Effector memory CD4-positive, alpha-beta T cell (primary cell): ENCODE measurements at places on chromosomes 12 and 14.

GRCh38 chr12:94272280-94272679, 123.9 kb downstream of the PLXNC1 start:
- no peak overlapping the region for H3K4me3 ChIP-seq
- no peak overlapping the region for H3K27ac ChIP-seq
- no peaks in the 10 kb centered on the region for H3K4me1 ChIP-seq
- DNase-seq, result no peak
- no peaks in the 10 kb centered on the region for H3K27me3 ChIP-seq

- no peaks in the 10 kb centered on the region for H3K4me1 ChIP-seq
- no peak overlapping the region for H3K4me3 ChIP-seq
- H3K36me3 ChIP-seq, result no peaks in the 10 kb centered on the region
Measured at GRCh38 chr14:72830786-72831594, 62.9 kb downstream of the DPF3 start.

GRCh38 chr12:89353823-89354611, 1.7 kb upstream of the DUSP6 start:
- H3K27ac ChIP-seq, result peak overlapping the region; percentile 56
- peak; percentile 62 for DNase-seq
- H3K4me3 ChIP-seq, result peak overlapping the region; percentile 75
- no peaks in the 10 kb centered on the region for H3K36me3 ChIP-seq

DNA sequence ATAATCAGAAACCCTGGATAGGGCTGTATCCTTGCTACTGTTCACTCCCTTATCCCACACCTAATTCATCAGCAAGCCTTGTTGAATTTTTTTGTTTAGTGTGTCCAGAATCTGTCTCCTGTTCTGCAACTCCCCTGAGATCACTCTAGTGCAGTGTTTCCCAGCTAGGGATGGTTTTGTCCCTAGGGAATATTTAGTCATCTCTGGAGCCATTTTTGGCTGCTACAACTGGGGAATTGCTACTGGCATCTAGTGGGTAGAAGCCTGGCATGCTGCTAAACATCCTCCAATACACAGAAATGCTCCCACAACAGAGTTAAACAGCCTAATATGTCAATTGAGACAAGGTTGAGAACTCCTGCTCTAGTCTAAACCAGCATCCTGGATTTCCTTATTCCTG, 248.0 kb downstream of the NPAS3 start:
- H3K36me3 ChIP-seq, result no peaks in the 10 kb centered on the region
- no peaks in the 10 kb centered on the region for H3K27me3 ChIP-seq
- DNase-seq, result no peak
- no peak overlapping the region for H3K27ac ChIP-seq
- no peaks in the 10 kb centered on the region for H3K4me1 ChIP-seq

DNA sequence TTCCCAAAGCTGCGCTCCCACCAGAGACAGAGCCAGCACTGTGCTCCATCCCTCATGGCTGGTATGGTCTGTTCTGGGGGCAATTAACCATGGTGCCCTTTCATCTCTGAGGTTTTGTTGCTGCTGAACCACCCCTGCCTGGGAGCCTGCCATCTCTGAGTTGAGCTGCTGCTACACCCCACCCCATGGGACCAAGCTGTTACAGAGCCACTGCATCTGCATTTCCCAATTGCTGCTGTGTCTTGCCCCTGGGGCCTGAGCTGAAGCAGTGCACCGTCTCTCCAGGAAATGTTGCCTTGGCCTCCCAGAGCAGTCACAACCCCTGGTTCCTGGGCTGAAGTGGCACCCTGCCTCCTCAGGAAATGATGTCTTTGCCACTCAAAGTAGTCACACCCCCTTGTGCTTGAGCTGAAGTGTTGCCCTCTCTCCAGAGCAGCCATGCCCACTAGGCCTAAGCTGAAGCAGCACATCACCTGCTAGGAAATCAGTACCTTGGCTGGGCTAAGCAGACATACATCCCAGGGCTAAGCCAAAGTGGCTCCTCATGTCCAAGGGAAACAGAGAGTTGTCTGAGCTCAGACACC, 140.3 kb downstream of the RERGL start:
- no peak for DNase-seq
- H3K27ac ChIP-seq, result no peak overlapping the region
- no peaks in the 10 kb centered on the region for H3K36me3 ChIP-seq
- H3K4me1 ChIP-seq, result no peaks in the 10 kb centered on the region
- H3K4me3 ChIP-seq, result no peak overlapping the region
- no peaks in the 10 kb centered on the region for H3K27me3 ChIP-seq

- no peaks in the 10 kb centered on the region for H3K36me3 ChIP-seq
- no peak overlapping the region for H3K27ac ChIP-seq
- no peak for DNase-seq
- no peaks in the 10 kb centered on the region for H3K4me1 ChIP-seq
- H3K4me3 ChIP-seq, result no peak overlapping the region
Measured at GRCh38 chr12:89969093-89969492, 260.5 kb upstream of the ATP2B1 start.

DNA sequence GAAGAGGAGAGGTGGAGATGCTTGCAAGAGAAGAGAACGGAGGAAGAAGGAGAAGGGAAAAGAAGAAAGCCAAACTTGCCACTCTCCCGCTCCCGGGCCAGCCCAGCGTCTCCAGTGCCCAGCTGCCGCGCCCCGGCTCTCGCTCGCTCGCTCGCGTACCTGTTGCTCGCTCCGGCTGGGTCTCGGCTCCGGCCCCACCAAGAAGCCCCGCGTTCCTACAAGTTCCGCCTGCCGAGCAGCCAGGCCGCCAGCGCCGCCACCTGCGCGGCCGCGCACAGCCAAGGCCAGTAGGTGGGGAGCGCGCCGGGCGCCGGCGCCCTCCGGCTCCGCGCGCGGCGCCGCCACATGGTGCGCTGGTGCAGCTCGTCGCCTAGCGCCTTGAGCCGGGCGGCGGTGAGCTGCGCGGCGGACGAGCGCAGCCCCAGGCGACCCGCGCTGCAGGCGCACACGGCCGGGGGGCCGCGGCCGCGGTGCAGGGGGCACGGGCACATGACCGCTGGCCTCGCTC, 370 bp downstream of the HRK start:
- H3K27ac ChIP-seq, result no peak overlapping the region
- H3K4me1 ChIP-seq, result peaks cover 33% of the 10 kb centered on the region
- peaks cover 39% of the 10 kb centered on the region for H3K27me3 ChIP-seq
- H3K36me3 ChIP-seq, result no peaks in the 10 kb centered on the region
- no peak overlapping the region for H3K4me3 ChIP-seq

DNA sequence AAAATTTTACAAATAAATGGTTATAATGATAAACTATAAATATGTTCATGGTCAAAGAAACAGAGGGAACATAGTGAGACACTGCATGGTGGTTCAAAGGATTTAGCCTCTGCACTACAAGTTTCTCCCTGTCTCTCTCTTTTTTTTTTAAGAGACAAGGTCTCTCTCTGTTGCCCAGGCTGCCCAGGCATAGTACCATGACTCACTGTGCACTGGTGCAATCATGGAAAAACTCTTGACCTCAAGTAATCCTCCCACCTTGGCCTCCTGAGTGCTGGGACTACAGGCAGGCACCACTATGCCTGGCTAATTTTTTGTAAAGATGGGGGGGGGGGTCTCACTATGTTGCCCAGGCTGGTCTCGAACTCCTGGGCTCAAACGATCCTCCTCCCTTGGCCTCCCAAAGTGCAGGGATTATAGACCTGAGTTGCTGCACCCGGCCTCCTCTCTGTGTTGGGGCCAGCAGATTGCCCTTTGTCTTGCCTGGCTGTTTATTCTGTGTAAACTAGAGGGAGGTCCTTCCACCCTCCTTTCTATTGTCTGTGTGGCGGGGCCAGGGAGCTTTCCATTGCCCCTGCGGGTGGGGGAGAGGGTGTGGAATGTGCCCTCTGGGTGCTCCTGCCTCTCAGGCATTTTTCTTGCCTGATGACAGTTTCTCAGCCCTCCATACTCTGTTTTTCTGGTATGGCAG, 22.1 kb downstream of the MTHFD1 start:
- no peak overlapping the region for H3K4me3 ChIP-seq
- no peaks in the 10 kb centered on the region for H3K36me3 ChIP-seq
- no peak for DNase-seq
- H3K27me3 ChIP-seq, result no peaks in the 10 kb centered on the region
- H3K27ac ChIP-seq, result no peak overlapping the region

DNA sequence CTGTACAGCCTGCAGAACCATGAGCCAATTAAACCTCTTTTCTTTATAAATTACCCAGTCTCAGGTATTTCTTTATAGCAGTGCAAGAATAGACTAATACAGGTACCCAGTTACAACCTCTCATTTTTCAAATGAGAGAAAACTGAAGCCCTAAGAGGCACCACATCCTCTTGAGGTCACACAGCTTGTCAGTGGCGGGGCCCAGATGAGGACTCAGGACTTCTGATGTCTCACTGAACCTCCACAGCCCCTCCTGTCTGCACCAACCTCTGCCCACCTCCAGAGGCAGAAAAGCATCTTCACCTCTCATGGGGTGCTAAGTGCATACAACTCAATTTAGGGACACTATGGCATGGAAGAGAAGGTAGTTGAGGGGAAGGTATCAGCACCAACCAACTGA, 120.7 kb downstream of the CRACR2A start:
- no peaks in the 10 kb centered on the region for H3K4me1 ChIP-seq
- H3K27ac ChIP-seq, result no peak overlapping the region
- H3K4me3 ChIP-seq, result no peak overlapping the region
- peaks cover 47% of the 10 kb centered on the region for H3K36me3 ChIP-seq

GRCh38 chr14:68331991-68332390, 460.9 kb downstream of the ZFP36L1 start:
- no peaks in the 10 kb centered on the region for H3K4me1 ChIP-seq
- H3K36me3 ChIP-seq, result no peaks in the 10 kb centered on the region
- no peak for DNase-seq
- no peak overlapping the region for H3K27ac ChIP-seq
- H3K4me3 ChIP-seq, result no peak overlapping the region
- H3K27me3 ChIP-seq, result no peaks in the 10 kb centered on the region

- no peaks in the 10 kb centered on the region for H3K4me1 ChIP-seq
- peaks cover 92% of the 10 kb centered on the region for H3K36me3 ChIP-seq
- H3K27me3 ChIP-seq, result no peaks in the 10 kb centered on the region
- no peak overlapping the region for H3K4me3 ChIP-seq
- DNase-seq, result no peak
- no peak overlapping the region for H3K27ac ChIP-seq
Measured at GRCh38 chr14:101900253-101900652, 64.1 kb upstream of the DYNC1H1 start.

DNA sequence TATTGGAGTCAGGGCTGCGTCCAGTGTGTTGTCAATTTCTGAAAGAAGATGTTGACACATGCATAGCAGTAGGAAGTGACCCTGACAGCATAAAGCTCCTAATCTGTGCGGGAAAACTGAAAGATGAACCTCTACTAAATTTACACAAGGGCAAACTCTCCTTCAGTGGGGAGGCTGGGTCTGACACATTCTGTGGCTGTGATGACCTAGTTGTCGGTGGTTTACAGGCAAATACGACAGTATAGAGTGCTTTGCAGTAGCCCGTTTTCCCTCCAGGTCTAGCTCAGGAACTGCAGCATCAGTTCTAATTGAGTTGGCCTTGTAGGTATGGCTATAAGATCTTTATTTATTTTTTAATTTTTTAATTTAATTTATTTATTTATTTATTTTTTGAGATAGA, 14.8 kb upstream of the GABARAPL1 start:
- H3K4me3 ChIP-seq, result no peak overlapping the region
- H3K27ac ChIP-seq, result no peak overlapping the region
- no peaks in the 10 kb centered on the region for H3K4me1 ChIP-seq
- DNase-seq, result no peak

DNA sequence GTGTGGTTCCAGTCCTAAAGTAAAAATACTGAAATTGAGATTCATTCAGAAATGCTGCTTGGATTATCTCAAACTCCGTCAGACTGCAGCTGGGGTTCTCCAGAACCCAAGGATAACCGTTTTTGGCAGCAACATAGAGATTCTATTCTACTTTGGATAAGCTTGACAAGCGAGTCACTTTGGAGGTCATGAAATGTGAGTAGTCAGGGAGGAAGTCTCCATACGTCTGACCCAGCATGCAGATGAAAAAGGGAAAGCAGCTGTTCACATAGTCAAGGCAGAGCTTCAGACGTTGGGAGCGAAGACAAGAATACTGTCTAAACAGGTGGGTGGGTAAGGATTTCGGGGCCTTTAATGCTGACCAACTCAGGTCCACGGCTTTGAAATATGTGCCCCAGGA, 14.9 kb upstream of the HSP90B1 start:
- H3K27me3 ChIP-seq, result no peaks in the 10 kb centered on the region
- no peak overlapping the region for H3K27ac ChIP-seq
- DNase-seq, result no peak
- no peaks in the 10 kb centered on the region for H3K4me1 ChIP-seq

DNA sequence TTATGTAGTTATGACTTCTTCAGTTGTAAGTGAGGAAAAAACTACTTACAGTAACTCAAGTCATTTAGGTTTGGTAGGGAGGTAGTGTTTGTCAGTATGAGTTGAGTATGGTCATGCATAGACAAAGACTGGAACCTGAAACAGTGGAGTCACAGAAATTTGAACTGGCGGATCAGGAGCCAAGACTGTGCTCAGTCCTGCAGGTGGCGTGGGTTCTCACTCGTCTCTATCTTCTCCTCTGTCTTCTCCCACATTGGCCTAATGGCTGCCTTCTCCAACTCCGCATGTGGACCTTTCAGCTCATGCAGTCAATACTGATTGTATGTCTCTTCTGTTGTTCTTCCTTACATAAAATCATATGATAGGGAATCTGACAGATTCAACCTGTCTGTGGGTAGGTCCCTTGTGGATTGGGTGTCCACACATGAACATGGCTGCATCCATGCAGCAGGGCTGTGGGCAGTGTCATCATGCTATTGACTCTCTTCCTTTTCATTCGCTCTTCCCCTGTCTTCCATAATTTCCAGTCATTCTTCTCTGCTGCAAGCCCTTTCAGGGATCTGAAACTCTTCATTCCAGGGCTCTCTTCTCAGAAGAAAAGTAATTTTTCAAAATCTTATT, 78.8 kb upstream of the NEDD1 start:
- no peaks in the 10 kb centered on the region for H3K4me1 ChIP-seq
- no peaks in the 10 kb centered on the region for H3K36me3 ChIP-seq
- no peak overlapping the region for H3K27ac ChIP-seq
- H3K27me3 ChIP-seq, result no peaks in the 10 kb centered on the region

DNA sequence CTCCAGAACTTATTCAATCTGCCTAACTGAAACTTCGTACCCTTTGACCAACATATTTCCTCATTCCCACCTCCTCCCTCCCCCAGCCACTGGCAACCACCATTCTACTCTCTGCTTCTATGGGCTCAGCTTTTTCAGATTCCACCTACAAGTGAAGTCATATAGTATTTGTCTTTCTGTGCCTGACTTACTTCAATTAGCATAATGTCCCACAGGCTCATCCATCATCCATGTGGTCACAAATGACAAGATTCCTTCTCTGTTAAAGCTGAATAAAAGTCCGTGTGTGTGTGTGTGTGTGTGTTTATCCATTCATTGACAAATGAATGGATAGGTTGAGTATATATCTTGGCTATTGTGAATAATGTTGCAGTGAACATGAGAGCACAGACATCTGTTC, 1.3 kb upstream of the C14orf39 start:
- H3K36me3 ChIP-seq, result no peaks in the 10 kb centered on the region
- H3K4me1 ChIP-seq, result no peaks in the 10 kb centered on the region
- DNase-seq, result no peak
- no peak overlapping the region for H3K27ac ChIP-seq

DNA sequence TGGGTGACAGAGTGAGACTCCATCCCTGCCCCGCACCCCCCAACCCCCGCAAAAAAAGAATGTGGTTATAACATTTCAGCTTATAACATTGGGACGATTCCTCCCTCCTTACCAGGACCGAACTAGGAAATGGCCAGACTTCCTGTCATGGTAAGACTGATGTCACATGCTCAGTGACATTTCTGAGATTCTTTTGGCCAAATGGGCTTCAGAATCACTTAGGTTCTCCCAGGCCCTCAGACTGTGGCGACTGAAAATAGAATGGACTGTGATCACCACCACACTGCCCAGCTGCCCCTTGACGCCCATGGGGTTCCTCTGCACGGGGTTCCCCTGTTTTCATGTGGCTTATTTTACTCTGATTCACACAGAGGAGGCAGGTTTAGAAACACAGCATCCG, 115.0 kb upstream of the EVL start:
- H3K36me3 ChIP-seq, result no peaks in the 10 kb centered on the region
- H3K4me1 ChIP-seq, result peaks cover 13% of the 10 kb centered on the region
- no peak overlapping the region for H3K27ac ChIP-seq
- H3K27me3 ChIP-seq, result peaks cover 9% of the 10 kb centered on the region
